Fibroblast of the aortic adventitia (primary cell): ENCODE measurements at places on chromosomes 7 and 10.

DNA sequence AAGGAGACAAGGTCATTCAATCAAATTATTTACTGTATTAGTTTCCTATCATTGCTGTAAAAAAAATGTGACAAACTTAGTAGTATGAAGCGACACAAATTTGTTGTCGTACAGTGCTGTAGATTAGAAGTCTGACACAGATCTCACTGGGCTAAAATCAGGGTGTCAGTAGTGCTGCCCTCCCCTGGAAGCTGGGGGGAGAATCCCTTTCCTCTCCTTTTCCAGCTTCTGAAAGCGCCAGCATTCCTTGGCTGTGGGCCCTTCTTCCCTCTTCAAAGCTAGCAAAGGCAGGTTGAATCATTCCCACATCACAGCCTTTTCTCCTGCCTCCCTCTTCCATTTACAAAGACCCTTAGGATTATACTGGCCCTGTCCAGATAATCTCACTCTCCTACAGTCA is 28.0 kb downstream of the VPS41 start:
- DNase-seq, result no peak

- no peak for DNase-seq
Observed at GRCh38 chr10:123865350-123865749, 26.3 kb downstream of the CPXM2 start.

DNA sequence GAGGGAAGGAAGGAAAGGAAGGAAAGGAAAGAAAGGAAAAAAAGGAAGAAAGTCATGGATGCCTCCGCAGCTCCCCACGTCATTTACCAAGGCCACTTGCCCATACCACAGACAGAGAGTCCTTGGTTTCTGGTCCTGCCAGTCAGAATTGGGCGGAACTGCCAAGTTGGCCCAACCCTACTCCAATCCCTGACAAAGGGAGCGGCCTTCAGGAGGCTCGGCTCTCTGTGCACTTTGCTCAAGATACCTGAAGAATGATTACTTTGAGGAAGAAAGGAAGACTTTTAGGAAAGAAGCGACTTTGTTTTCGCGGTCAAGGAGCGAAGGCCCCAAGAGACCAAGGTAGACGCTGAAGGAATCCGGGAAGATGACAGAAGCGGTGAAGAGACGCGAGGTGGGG is 49.1 kb upstream of the FXYD4 start:
- DNase-seq, result no peak

- no peak for DNase-seq
Observed at GRCh38 chr7:113301983-113302382, 183.6 kb upstream of the SMIM30 start.

DNA sequence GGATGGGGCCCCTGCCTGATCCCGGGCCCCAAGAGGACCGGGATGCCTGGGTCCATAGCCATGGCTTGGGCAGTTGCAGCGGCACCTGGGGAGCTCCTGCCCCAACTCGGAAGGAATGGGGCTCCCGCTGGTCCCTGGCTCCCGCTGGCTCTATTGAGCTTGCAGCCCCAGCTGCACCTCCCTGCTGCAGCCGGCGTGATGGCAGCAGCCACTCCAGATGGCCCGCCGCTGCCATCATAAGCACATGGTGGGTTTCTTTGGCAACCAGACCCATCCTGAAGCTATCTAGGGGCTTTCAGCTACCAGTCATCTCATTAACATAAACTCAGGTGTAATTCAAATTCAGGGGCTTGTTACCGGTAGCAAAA is 11.1 kb upstream of the DNMBP start:
- no peak for DNase-seq

DNA sequence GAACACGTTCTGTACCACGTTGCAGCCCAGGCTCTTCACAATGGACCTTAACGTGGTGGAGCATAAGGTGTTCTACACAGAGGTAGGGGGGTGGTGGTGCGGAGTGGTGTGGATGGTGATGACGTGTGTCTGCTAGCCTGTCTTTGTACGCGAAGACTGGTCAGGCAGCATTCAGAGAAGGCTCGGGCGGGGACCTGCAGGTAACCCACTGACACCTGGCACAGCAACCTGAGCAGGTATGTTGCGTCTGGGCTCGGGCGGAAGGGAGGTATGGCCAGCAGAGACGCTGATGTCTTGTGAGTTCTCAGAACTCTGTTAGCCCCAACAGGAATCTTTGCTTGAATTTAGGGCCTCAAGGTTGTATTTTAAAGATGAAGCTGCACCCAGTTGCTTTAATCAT is 55.0 kb downstream of the TRRAP start:
- no peak for DNase-seq

- DNase-seq, result no peak
Observed at GRCh38 chr10:71845410-71846405, 5.3 kb downstream of the PSAP start.

DNA sequence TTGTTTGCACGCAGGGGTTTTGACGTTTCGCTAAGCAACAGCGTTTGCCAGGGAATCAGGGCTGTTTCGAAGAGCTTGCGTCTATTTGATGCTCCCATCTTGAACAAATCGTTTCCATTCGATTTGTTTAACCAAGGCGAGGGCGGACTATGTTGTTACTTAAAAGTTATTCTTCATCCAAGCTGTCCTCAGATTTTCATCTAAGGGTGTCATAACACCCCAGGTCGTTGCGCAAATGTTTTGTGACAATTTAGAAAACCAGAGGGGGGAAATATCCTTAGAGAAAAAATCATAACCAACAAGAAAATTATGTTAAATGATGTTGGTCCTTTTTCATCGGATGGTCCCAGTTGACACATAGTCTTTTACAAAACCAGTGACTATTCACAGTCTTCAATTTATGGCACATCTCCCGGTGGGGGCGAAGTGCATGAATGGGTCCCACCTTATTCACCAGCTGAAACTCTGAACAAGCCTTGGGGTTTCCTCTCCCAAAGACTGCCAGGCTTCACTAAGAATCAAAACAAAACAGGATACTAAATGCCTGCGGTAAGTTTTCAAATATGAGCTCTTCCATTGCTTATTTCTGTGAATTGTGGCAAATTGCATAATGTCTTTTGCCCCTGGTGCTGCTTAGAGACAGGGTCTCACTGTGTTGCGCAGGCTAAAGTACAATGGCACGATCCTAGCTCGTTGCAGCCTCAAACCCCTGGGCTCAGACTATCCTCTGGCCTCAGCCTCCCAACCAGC is 109.9 kb downstream of the REEP3 start:
- peak; percentile 94 for DNase-seq

DNA sequence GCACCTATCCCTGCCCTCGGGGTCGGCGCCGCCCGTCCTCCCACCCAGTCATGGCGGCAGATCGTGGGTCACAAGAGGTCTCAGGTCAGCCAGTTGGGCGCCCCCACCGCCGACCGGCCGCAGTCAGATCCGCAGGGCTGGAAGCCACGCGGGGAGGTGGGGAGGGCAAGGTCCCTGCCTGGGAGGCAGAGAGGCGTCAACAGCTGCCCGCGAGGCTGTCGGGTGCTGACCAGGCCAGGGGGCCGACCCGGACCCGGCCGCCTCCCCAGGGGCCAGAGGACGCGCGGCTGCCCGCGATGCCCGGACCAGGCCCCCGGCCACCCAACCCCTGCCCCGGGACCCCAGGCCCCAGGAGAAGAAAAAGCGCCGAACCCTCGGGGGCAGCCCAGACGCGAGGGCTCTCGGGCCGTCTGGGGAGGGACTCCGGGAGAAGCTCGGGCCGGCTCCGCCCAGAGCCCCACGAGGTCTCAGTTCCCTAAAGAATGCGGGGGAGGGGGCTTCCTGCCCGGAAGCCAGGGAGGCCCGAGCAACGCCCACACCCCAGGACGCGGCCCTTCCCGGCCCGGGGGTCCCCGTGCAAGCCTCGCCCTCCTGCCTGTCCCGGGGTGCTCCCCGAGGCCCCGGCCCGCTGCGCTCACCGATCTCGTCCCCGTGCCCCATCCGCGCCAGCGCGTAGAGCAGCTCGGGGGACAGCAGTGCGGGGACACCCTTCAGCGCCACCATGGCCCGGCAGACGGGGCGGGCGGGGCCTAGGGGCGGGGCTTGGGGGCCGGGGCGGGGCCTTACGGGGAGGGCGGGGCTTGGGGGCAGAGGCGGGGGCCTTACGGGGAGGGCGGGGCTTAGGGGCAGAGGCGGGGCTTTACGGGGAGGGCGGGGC is at the start of gene FUOM:
FUOM (minus strand) TSS at position 735 of the 877 bp plus-strand sequence; CDS start at position 723, 12 bp downstream.
- DNase-seq, result peak; percentile 13

DNA sequence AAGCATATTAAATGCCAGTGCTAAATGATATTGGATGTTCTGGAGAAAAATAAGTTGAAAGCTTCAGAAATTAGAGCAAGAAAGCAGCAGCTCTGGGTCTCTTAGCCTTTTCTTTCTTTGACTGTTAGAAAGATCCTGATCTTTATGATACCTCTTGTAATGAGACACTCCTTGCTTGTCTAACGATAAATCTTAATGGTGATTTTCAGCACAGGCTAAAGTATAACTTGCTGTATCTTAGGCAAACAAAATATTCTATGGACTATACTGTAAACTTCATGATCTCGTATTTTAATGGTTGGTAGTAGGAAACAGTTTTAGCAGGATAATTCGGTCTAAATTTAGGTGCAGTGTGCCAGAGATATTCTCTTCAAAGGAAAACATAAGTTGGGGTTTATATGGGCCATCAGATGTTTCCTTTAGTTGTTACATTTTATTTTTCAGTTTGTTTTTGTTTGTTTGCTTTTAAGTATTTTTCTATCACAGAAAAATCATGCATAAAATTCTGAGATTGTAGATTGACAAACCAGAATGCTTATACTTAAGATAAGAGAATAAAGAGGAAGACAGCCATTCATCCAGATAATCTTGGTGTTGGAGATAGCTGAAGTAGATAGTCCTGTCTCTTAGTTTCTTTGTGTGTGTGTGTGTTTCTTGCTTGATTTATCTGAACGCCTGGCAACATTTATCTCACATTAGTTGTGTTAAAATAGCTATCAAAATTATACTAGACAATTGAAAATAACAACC is 4.7 kb downstream of the CASD1 start:
- no peak for DNase-seq

DNA sequence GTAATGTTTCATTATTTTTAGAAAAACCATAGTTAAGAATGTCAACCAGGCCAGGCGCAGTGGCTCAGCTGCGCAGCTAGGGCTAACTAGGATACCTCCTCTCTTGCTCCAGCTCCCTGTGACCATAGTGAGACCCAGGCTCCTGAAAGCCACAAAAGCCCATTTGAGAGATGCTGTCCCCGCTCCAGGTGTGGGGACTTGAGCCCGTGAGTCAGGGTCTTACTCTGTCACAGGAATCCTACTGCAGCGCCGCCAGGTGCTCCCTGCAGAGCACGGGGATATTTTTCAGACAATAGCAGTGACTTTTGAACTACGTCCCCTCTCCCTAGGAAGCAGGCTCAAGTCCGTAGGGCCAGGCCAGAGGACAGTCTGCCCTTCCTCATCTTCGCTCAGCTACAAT is 75.6 kb upstream of the NRBF2 start:
- DNase-seq, result no peak

DNA sequence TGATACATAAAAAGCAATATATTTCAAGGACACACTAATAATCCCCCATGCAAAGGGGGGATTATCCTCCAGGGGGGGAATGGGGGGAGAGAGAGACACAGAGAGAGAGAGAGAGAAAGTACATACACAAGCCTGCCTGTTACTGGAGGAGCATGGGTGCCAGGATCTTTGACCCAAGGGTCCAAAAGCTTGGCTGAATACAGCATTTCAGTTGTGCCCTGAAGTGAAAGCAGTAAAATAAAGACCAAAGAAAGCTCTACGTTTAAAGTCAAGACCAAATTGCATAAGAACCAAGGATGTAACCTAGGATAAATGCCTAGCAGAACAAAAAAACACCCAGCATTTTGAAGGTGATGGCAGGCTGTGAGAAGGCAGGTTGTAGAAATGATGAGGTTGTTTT is 27.8 kb upstream of the ITGB8 start:
- no peak for DNase-seq

- DNase-seq, result no peak
Observed at GRCh38 chr10:125061557-125062226, 98.7 kb downstream of the CTBP2 start.
